Esophagus mucosa (tissue), 1 donor: ENCODE measurements at places on chromosomes 2 and 18.

GRCh38 chr2:16394072-16394985 lies 271.3 kb downstream of the CYRIA start:
- no peak for ATAC-seq

GRCh38 chr2:98908931-98909316 lies 27.1 kb downstream of the CRACDL start:
- ATAC-seq, result no peak

DNA sequence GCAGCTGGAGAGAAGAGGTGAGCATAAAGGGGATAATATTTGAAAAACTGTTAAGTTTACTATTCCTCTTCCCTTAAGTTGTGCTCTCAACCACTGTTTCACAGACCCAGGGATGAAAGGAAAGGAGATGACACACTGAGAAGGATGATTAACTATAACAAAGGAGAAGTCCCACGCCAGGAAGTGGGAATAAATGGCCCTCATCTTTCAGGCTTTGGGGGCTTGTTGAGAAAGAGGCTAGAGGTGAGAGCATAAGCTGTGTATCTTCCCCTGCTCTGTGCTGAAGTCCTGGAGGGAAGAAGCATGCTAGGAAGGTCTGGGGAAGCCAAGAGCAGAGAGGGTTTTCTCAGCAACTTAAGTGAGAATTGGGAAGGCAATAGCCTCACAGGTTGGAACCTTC lies 399.1 kb upstream of the ATP5MC3 start:
- ATAC-seq, result no peak

DNA sequence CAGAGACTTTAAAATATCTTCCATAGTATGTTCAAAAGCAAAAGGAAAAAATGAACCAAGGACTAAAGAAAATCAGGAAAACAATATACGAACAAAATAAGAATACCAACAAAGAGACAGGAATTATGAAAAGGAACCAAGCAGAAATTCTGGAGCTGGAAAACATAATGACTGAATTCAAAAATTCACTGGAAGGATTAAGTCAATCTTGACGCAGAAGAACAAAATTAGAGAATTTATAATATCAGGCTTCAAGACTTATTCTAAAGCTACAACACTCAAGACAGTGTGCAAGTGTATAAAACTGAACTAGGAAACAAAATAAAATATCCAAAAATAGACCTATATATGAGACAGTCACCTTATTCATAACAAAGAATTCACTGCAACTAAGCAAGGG lies 56.9 kb upstream of the GYPC start:
- ATAC-seq, result no peak

DNA sequence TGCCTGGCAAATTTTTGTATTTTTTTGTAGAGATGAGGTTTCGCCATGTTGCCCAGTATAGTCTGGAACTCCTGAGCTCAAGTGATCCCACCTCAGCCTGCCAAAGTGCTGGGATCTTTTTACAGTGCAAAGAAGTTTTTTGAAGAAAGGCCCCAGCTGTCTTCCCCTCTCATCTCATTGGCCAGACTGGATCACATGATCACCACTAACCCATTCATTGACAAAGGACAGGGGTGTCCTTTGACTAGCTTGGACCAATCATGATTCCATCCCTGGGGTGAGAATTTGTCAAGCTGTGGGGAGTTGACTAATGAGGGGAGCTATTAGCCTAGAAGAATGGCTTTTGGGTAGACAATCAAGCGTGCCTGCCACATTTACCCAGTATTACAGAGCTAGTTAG lies 232.9 kb upstream of the TANK start:
- no peak for ATAC-seq

DNA sequence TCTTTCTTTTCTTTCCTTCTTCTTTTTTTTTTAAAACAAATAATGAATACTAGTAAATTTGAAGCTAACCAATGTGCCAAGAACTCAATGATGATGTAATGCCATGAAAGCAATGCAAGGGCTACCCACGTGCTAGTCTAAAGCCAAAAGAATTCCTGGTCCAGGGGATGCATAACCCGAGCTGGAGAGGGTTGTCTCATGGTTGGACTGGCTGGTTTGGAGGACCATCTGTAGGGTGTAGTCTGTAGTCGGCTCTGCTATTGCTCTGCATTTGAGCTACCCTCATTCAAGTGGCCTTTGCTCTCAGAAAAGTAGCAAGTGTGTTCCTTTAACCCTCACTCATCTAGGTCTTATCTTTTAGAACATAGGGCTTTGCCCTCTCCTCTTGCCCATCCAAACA lies 469.6 kb upstream of the CELF4 start:
- no peak for ATAC-seq

GRCh38 chr18:65124633-65125032 lies 626.2 kb upstream of the CDH7 start:
- ATAC-seq, result no peak

- ATAC-seq, result no peak
Measured at GRCh38 chr18:76524900-76525698, 30.1 kb upstream of the ZNF516 start.

GRCh38 chr2:157320409-157320808 lies 5.2 kb downstream of the ERMN start:
- no peak for ATAC-seq

- peak; percentile 55 for ATAC-seq
Measured at GRCh38 chr18:62165583-62165982, 21.3 kb downstream of the PIGN start.

GRCh38 chr2:46601328-46601963 lies 122.1 kb downstream of the TMEM247 start:
- no peak for ATAC-seq

GRCh38 chr18:12593866-12594265 lies 64.0 kb downstream of the SPIRE1 start:
- no peak for ATAC-seq

DNA sequence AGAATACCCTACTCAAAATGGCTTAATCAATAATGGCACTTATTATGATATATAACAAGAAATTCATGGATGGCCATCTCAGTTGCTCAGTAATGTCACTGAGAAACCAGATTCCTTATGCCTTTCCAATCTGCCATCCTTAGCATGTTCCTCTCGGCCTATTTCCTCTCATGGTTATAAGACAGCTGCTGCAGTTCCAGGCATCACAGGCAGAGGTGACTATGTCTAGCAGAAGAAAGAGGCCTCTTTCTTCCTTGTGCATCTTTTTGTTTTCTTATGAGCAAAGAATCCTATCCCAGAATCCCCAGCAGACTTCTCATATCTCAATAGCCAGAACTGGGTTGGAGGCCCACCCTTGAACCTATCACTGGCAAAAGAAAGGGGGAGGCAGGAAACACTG lies 310.6 kb upstream of the SPRED2 start:
- no peak for ATAC-seq

GRCh38 chr2:64599469-64599868 lies 54.2 kb downstream of the SERTAD2 start:
- ATAC-seq, result no peak

DNA sequence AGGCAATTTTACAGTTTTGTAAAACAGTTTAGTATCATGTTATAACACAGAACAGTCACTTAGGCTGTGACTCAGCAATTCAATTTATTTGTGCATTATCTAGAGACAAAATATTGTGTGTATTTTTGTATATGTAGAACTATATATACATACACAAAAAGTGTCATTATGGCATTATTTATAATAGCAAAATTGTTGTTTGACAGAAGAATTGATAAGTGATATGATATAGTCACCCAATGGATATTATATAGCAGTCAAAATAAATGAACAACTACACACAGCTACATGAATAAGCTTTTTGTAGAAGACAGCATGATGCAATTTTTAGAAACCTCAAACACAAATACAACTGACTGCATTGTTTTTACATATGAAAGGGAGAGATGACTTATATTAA lies 334.0 kb downstream of the TRIB2 start:
- no peak for ATAC-seq

- no peak for ATAC-seq
Measured at GRCh38 chr2:105309147-105309545, 20.4 kb downstream of the TGFBRAP1 start.

DNA sequence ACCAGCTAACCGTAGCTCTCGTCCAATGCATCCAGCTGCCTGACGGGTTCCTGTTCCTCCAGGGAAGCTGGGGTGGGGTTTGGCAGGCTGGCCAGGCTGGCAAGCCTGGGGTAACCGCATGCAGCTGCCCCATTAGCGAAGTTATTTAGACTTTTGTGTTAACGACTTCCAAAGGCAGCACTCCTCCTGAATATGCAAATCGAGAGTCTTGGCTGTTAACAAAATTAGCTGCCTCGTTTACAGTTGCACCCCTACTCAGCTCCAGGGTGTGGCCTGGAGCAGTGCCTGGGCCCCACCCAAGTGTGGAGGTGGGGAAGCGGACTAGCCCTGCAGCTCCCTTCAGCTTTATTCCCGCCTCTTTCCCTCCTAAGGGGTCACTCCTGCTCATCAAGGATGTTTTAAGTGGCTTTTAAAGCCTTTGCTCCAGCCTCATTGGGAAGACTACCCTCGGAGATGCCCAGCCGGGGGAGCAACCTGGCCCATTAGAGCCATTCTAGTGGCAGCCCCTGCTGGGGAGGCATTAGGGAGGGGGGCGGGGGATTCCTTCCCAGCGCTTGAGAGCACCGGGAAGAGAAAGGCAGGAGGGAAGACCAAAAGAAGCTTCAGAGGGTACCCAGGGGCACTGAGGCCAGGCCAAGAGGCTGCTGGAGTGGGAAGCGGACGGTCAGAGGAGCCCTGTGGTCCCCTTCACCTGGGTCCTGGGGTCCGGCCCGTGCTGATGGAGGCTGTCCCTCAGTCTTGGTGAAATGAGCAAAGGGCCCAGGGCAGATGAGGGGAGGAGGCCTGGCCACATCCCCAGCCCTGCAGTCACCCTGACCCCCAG lies 204.1 kb downstream of the CELF4 start:
- ATAC-seq, result peak; percentile 81

GRCh38 chr2:85578243-85579180 lies 1.1 kb downstream of the VAMP8 start:
- ATAC-seq, result peak; percentile 39

- ATAC-seq, result no peak
Measured at GRCh38 chr2:27832396-27832795, 57.8 kb downstream of the RBKS start.

- ATAC-seq, result no peak
Measured at GRCh38 chr2:227154986-227155774, 8.8 kb downstream of the COL4A4 start.

GRCh38 chr18:73879766-73880165 lies 267.9 kb downstream of the FBXO15 start:
- no peak for ATAC-seq

- ATAC-seq, result no peak
Measured at GRCh38 chr2:16591370-16591933, 74.2 kb downstream of the CYRIA start.

- ATAC-seq, result peak; percentile 77
Measured at GRCh38 chr2:110816404-110817365, 84.3 kb downstream of the ACOXL start.

- ATAC-seq, result no peak
Measured at GRCh38 chr2:18578033-18578432, 11.3 kb downstream of the NT5C1B start.

DNA sequence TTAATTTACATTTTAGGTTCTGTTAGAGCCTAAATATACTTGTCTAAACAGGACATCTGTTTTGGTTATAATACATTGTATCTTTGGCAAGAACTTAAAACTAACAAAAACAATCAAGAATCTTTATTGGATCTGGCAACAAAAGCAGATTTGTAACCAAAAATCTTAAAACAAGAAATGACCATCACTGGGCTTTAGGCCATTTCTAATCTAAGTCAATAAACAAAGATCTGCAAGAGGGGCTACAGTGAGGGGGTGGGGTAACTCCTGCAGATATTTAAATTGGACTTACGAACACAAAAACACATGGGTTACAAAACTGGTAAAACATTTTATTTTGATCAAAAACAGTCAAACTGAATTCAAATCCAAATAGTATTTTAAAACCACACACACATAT lies 77.3 kb downstream of the SRBD1 start:
- no peak for ATAC-seq

- peak; percentile 20 for ATAC-seq
Measured at GRCh38 chr18:12345491-12346239, 31.4 kb downstream of the AFG3L2 start.

GRCh38 chr2:58508006-58508405 lies 266.9 kb upstream of the FANCL start:
- no peak for ATAC-seq

GRCh38 chr2:180359522-180360282 lies 352.6 kb upstream of the CWC22 start:
- peak; percentile 93 for ATAC-seq

DNA sequence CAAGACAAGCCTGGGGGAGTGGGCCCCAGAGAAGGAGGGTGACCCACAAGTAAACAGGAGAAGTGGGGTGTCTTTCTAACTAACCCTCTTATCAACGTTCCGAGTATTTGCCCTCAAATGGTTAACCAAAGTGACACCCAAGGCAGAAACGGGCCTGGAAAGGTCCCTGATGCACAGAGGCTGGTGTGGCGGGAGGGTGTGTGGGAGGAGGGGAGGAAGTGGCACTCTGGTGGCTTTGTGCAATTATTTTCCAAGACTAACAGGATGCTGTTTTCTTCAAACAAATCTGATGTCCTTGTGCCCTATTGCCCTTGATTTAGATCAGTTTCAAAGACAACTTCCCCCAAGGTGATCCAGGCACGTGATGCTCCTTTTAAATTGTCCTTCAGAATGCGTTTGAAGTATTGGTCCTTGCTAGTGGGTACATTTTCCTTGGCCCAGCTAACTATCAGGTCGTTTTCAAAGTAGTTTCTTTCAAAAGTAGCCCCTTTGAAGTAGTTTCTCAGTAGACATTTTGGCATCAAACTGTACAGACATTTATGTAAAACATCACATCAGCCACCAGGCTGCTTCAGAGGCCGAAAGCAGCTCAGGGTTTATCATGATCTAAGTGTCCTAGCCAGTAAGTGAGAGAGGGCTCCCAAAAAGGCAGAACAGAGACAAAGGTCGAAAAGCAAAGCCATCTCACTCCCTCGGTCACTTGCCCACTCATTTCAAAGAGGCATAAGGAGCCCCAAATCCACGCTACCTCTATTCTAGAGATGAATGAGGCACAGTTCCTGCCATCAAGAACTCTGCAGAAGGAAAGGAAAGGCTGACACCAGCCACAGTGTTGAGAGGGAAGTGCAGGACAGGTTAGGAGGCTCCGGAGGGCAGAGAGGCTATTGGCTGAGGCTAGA lies 371.1 kb upstream of the ID2 start:
- ATAC-seq, result no peak

DNA sequence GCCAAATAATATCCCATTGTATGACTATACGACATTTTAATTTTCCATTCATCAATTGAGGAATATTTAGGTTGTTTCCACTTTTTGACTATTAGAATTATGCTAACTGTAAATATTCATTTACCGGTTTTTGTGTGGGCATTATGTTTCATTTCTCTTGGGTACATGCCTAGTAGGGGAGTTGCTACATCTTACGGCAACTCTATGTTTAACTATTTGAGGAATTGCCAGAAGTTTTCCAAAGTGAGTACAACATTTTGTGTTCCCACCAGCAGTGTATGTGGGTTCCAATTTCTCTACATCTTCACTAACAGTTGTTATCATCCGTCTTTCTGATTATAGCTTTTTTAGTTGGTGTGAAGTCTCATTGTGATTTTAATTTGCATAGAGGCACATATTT lies 1.6 kb upstream of the KDSR start:
- ATAC-seq, result no peak

GRCh38 chr2:66901344-66901743 lies 466.4 kb downstream of the MEIS1 start:
- ATAC-seq, result no peak
